ENCODE measurements at places on chromosomes 12 and 14.
A peak's percentile ranks its signal among the peaks of the same experiment; 100 is the strongest.

- no peak for DNase-seq
Measured at GRCh38 chr12:120539303-120539702, 5.1 kb downstream of the RNF10 start.

- peak; percentile 40 for DNase-seq
Measured at GRCh38 chr12:102300824-102301461, 103.3 kb upstream of the PMCH start.

GRCh38 chr12:77225373-77225772 lies 160.0 kb upstream of the E2F7 start:
- no peak for DNase-seq

GRCh38 chr12:27305673-27306456 lies 26.8 kb upstream of the BMAL2 start:
- DNase-seq, result peak; percentile 63

DNA sequence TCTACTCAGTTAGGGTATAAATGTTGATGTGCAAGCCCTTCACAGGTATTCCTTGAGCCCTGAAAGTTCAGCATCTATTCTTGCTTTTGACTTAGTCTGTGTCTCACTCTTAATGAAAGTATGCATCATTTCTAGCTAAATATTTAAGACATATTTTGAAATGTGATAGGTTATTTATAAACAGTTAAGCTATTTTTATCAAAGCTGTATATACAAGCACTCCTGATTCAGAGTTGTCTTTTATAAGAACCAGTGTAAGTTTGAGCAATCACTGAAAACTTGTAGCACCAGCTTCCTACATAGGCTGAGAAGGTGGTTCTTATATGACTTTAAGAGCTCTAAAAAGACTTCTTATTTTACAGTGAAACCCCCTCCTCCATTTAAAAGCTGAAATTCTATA lies 98.6 kb downstream of the MYF5 start:
- DNase-seq, result no peak

DNA sequence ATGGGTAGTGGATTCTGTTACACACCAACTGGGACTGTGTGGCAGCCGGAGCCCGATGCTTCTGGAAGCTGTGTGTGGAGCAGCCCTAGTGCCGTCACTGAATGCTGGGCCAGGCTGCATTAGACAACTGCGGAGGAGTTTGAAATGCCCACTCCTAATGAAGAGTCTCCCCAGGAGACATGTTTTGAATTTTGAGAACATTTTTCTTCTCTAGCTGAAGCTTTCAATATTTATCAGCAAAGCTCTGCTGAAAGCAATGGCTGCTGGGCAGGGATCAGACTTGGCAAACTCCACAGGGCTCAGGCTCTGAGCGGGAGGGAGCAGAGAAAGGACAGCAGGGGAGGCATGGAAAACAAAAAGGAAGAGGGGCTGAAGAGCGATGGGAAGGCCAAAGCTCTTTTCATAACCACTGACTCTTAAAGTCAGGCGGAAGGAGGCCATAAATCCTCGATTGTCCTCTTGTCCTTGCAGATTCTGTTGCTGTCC lies 189.1 kb downstream of the MON2 start:
- no peak for DNase-seq

DNA sequence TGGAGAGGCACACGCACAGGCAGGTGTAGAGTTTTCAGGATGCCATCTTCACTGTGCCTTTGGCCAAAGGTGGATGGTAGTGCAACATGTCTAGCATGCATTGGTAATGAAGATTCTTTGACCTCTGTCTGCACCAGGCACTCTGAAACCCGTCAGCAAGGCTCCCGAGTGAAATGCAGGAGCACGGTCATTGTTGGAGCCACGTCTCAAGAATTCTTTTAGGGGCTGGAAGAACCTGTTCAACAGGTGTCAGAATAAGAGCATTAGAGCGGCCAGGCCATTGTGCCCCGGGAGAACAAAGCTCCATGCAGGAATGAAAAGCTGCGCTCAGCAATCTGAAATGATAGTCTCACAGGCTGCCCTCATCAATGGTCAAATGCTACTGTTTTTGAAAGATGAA lies 40.2 kb upstream of the DICER1 start:
- DNase-seq, result no peak

GRCh38 chr14:98904677-98905076 lies 367.3 kb downstream of the BCL11B start:
- DNase-seq, result no peak

- no peak for DNase-seq
Measured at GRCh38 chr12:130922511-130922953, 31.2 kb upstream of the ADGRD1 start.

- DNase-seq, result no peak
Measured at GRCh38 chr12:80698256-80698655, 9.2 kb upstream of the MYF6 start.

DNA sequence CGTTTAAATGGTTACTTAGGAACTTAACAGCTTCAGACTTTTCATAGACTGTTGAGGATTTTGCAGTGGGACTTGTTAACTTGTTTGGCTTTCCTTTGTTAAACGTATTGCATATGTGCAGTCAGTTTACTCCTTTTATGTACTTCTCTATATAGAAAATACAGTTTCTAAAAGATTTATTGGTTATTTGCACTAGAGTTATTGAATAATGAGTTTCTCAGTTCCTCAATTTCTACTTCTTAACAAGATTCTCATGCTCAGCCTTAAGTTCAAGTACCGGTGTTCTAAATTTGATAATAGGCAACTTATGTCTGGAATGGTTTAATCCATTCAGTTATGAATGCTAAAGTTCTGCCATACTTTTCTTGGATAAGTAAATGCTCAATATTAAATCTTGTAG lies 919 bp downstream of the PSMA3 start:
- no peak for DNase-seq

- no peak for DNase-seq
Measured at GRCh38 chr14:97074856-97075255, 277.7 kb downstream of the VRK1 start.

DNA sequence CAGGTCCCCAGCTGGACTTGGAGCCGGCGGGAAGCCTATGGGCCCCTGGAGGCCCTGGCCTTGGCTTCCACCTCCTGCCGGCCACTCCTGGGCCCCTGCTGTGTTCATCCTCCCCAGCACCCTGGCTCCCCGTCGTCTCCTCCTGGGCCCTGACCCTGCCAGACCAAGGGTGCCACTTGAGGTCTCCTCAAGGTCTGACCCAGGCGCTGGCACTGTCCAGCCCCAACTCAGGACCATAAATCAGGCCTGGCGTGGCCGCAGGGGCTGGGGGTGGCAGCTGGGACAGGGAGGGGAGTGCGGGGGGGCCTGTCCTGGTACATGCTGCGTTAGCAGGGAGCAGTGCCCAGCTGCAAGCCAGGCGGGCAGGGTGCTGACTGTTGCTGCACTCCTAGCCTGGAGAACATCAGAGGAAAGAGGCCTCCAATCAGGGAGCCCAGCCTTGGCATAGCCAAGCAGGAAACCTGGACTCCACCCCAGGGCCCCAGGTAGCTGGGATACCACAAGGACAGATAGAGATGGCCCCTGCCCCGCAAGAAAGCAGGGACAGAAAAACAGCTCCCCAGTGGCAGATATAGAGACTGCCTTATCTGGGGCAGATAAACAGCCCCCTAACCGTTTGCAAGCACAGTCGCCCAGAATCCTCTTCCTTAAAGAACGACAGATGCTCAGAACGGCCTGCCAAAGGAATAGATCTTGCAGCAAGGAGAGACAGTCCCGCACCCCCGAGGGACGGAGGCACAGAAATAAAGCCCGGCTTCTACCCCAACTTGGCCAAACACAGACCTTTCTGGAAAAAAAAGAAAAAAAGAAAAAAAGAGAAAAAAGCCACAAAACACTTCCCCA lies 6.5 kb upstream of the ATG101 start:
- DNase-seq, result no peak

GRCh38 chr14:103427485-103428443 lies 42.5 kb downstream of the MARK3 start:
- no peak for DNase-seq

DNA sequence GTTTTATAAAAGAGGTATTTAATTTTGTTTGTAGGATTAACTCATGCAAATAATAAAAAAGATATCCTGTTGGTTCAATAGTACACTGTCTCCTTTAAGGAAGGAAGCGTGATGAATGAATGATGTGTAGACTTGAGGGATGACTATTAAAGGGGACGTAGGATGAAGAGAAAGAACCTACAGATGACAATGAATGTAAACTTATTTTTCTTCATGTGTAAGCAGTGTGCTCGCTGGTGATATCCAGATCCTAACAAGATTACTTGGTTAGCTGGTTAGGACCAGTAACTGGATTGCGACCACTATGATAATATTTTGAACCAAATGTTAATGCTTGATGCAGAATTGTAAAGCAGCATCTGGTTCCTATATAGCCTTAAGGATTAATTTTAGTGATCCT lies 2.6 kb downstream of the ARF6 start:
- no peak for DNase-seq

- no peak for DNase-seq
Measured at GRCh38 chr12:128449146-128449894, 182.3 kb downstream of the TMEM132C start.

DNA sequence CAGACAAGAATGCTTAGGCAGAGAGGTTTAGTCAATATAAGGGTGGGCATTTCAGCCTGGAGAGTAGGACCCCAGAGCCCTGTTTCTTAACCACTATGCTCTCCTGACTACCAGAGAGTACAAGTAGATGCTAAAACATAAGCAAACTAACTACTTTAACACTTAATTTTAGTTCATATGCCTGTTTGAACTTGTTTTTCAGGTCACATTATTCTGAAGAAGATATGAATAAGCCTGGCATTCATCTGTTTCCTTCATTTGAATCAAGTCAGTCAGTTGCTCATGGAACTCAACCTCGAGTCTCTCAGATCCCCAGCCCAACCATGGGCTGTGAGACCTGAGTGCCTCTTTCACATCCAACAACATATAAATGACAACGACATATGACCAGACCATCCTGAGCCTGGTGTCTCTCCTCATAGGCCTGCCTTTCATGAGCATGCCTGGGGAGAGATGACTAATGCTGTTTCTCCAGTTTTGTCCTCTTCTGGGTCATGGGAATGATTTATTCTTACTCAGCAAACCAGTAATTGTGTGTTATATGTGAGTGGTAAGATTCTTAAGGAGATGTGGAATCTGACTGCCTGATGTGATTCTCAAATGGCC lies 251.1 kb upstream of the BTG1 start:
- DNase-seq, result peak; percentile 1

GRCh38 chr12:49916129-49916919 lies 12.6 kb upstream of the FAIM2 start:
- DNase-seq, result no peak

GRCh38 chr14:88505621-88506020 lies 49.2 kb downstream of the PTPN21 start:
- DNase-seq, result no peak

GRCh38 chr12:22408610-22409376 lies 74.3 kb upstream of the ST8SIA1 start:
- no peak for DNase-seq

Data from dermis microvascular lymphatic vessel endothelial cell (primary cell).